Left lung (tissue), 14 donors: ENCODE measurements at places on chromosomes 2 and 18.

DNA sequence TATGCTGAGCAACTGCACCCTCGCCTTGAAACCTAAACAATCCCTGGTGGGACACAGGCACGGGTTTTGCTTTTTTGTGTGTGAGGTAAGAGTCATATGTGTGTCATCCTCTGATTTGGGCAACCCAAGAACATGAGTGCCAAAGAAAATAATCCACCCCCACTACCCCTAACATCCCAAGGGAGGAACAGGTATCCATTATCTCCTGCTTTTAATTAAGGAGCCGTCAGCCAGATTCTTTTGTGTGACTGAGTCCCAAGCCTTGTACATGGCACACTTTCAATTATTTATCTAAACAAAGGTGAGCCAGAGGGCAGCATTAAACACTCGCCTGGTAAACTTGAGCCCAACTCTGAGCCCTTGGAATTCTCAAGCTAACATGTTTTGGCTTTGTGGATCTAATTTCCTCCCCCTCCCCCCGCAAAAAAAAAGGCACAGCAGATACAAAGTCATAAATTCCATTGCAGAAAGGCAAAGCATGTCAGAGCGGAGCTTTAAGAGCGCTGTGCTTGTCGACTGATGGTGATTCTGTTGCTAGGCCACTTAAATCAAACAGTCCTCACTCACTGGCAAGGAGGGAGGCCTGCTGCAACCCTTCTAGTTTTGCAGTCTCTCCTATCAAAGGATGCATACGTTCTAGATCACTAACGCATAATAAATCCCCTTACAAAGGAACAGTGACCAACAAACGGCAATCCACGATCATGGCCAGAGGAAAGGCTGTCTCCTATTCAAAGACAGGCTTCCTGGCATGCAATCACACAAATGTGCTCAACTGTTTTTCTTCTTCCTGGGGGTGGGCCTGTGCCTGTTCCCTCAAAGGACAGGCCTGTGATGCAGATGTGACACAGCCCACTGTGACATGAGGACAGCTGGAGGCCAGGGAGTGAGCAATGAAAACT lies 143.5 kb upstream of the LMAN1 start:
- peak; percentile 98 for DNase-seq

DNA sequence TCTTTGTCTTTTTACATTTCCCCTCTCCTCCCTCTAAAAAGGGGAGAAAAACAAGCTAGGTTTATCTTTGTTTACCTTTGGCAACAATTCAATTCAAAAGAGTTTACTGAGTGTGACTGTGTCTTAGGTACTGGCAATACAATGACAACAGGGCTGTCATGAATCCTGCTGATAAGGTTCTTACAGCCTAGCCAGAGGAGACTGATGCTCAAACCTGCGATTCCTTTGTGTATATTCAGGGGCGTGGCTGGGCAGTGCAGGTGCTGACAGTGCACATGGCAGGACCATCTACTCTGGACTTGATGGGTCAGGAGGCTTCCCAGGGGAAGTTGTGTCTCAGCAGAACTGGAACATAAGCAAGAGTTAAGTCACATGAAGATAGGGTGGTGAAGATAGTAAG lies 23.2 kb upstream of the TTN start:
- DNase-seq, result no peak

DNA sequence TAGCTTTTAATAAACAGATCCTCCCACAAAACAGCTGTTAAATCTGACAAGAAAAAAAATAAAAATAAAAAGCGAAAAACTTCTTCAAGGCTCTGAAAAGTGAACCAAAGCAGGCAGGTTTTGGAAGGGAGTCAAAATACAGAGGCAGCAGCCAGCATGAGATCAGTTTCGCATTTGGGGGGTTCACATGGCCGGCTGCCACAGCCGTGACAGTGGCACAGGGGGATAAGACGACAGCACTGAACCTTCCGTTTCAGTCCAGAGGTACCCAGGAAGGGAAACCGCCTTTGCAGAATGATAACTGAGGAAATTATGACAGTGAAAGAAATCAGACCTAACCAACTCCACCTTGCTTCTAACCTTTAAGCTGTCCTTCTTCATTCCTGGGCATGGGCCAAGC lies 196.7 kb upstream of the PID1 start:
- DNase-seq, result no peak

GRCh38 chr2:39730685-39731302 lies 48.3 kb downstream of the THUMPD2 start:
- no peak for DNase-seq

- no peak for DNase-seq
These were observed 274.5 kb downstream of the PIK3C3 start for GRCh38 chr18:42229211-42230210.

DNA sequence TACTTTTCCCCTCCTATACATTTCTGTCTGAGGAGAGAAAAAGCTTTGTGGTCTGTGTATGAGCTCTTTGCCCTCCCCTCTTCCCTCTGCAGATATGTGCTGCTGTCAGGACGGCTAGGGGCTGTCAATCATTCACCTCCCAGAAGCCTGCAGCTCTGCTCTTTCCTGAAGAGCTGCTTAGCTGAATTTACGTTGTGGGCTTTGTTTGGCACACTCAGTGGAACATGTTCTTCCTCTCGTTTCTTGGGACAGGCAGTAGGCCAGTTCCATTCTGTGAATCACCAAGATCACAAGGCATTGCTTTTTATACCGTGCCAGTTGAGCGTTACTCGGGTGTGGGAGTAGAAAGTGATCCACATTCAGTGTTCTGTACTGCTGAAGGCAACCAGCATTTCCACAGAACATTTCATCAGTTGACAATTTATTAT lies 136.7 kb downstream of the LAMA3 start:
- no peak for DNase-seq

DNA sequence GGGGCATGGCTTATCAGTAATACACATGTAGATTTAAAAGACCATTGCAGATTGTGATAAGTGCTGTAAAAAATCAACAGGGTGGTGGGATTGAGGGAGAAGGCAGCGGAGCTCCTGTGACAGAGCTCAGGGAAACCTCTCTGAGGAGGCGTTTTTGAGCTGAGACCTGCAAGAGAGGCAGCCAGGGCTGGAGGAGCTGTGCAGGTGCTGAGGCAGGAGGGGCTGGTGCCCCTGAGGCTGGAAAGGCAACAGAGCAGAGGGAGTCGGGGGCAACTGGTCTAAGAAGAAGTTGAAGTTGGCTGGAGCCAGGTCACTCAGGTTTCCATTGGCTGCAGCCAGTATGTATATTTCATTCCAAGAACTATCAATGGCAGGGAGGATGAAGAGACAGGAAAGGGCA lies 47.6 kb downstream of the KLHL29 start:
- no peak for DNase-seq

- DNase-seq, result peak; percentile 75
These were observed 7.0 kb downstream of the CTIF start for GRCh38 chr18:48545757-48546321.

DNA sequence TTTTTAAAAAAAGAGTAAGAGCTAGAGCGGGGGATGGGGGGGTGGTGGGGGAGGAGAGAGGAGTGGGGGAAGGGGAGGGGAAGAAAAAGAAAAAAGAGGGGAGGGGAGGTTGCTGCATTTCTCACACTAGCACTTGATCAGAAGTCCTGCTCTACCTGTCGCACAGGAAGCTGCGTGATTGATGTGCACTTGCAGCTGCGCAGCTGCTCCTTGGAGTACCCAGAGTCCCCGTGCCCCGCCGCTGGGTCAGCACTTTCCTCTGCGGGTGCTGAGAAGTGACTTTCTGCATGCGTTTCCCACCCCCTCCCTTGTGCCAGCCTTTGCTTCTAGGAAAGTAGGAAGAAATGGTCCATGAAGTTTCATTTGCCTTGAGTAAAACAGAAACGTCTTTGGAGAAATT lies 297.3 kb downstream of the ETAA1 start:
- DNase-seq, result peak; percentile 40

- DNase-seq, result no peak
These were observed 285.6 kb upstream of the ACVR2A start for GRCh38 chr2:147559070-147559725.

DNA sequence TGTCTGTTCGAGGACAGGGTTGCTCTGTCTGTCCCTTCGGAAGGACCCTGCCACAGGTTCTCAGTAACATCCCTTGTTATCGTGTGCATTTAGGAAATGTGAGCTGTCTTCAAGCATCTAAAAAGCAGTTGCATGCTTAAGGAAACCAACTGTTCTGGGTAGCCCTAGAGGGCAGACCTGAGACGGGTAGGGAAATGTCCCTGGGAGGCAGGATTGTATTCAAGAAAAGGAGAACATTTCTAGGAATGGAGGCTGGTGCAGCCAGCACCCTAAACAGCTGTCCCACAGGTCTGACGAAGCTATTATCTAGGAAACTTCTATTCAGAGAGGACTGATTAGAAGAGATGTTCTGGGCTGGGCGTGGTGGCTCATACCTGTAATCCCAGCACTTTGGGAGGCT lies 414.2 kb downstream of the NBAS start:
- no peak for DNase-seq

DNA sequence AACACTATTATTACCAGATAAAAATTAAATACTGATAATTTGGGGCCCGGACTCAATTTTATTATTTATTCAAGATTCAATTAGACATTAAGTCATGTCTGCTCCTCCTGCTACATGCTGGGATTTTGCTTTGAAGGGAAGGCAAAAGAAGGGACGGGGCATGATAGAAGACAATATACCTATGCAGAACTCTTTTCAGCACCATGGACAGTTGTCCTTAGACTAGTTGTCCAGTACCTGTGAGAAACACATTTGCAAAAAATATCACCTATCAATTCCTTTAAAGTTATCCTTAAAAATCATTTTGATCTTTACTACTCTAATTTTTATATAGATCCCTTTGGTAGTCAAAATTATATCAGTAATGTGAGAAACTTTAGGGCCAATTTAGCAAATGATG lies 100.2 kb upstream of the SULT1C3 start:
- peak; percentile 25 for DNase-seq

DNA sequence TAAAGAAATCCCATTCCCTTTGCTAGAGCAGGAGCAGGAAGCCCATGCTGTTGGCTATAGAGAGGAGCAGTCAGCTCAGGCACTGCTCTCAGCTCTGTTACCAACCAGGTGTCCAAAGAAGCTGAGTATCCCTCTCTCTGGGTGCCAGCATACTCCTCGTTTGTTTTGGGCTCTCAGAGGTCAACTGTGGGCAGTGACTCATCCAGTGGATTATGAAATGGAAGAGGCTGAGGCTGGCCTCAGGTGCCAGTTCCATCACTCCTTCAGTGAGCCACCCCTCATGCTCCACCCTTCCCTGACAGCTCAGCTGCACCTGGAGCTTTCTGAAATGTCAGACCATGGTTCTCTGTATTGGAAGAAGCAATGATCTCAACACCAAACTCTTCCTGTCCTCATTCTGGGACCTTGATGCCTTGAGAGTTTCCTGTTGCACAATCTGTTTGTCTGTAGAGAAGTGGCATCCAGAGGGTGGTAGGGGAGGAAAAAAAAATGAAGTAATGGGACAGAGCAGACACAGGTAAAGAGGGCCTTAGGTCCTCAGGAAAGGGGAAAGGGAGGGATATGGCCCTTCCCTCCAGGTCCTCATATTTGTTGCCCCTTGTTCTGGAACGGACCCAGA lies 31.2 kb upstream of the EN1 start:
- no peak for DNase-seq

GRCh38 chr2:15547115-15547876 lies 13.8 kb downstream of the NBAS start:
- no peak for DNase-seq

GRCh38 chr2:123906361-123906760 lies 118.7 kb upstream of the CNTNAP5 start:
- DNase-seq, result peak; percentile 5

GRCh38 chr2:176111309-176111663 lies 4.2 kb downstream of the HOXD11 start:
- no peak for DNase-seq

DNA sequence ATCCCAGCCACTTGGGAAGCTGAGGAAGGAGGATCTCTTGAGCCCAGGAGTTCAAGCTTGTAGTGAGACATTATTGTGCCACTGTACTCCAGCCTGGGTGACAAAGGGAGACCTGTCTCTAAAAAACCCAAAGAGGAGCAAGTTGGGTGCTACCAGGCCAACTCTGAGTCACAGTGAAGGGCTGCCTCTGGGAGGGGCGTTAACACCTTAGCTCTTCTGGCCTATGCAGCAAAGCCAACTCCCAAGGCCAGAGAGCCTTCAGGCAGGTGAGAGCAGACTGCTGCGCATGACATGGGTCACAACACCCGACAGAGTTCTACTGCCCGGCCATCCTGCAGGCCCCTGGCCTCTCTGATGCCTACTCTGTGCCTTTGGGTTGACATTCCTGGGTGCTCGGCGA lies 32.6 kb upstream of the ATG16L1 start:
- no peak for DNase-seq

DNA sequence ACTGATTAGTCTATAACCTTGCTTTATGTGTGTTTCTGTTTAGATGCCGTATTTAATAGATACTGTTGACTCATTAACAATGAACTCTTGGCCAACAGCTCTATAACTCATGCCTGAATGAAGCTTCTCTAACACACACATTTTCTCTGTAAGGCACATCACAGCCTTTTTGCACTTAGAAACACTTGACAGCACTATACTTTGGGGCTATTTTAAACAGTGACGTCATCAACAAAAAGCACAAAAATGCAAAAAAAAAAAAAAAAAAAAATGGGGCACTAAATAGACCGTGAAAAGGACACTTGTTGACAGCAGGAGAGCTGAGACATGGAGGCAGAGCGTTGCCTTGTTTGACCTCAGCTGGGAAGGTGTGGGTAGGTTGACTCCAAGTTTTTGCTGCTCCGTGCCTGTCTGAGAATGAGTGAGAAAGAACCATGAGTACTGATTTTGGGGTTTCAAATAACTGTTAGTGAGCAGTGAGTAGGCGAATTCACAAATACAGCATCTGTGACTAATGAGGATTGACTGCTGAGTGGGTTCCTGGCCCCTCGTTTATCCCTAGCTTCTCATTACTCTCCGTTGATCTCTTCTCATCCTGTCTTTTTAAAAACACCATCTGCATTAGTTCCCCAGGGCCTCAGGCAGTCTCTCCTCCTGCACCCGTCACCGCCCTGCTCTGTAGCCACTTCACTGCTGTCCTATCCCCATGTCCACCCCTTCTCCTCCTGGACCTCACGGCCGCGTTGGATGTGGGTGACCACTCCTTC lies 24.4 kb downstream of the SPP2 start:
- DNase-seq, result no peak

GRCh38 chr18:40878371-40878770 lies 1076.7 kb upstream of the PIK3C3 start:
- no peak for DNase-seq

- DNase-seq, result no peak
These were observed 46.4 kb downstream of the CHRNA1 start for GRCh38 chr2:174717916-174718315.

DNA sequence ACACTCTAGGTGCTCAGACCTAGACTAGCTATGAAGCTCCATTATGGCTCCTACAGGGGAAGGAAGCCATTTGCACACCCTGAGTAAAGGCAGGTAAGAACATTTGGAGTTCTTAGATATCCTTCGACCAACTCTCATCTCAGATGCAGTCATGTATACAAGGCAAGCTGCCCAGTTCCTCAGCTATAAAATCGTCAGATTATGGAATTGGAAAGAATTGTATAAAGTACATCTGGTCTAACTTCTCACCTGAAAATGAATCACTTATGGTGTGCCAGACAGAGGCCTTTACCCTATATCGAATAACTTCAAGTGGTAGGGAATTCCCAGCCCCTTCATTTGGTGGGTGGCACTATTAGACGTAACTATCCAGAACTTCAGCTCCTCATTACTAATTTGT lies 79.3 kb downstream of the VIT start:
- DNase-seq, result no peak

- DNase-seq, result no peak
These were observed 34.0 kb downstream of the YWHAQ start for GRCh38 chr2:9596621-9597311.
